ENCODE measurements at places on chromosomes 5 and 9.

DNA sequence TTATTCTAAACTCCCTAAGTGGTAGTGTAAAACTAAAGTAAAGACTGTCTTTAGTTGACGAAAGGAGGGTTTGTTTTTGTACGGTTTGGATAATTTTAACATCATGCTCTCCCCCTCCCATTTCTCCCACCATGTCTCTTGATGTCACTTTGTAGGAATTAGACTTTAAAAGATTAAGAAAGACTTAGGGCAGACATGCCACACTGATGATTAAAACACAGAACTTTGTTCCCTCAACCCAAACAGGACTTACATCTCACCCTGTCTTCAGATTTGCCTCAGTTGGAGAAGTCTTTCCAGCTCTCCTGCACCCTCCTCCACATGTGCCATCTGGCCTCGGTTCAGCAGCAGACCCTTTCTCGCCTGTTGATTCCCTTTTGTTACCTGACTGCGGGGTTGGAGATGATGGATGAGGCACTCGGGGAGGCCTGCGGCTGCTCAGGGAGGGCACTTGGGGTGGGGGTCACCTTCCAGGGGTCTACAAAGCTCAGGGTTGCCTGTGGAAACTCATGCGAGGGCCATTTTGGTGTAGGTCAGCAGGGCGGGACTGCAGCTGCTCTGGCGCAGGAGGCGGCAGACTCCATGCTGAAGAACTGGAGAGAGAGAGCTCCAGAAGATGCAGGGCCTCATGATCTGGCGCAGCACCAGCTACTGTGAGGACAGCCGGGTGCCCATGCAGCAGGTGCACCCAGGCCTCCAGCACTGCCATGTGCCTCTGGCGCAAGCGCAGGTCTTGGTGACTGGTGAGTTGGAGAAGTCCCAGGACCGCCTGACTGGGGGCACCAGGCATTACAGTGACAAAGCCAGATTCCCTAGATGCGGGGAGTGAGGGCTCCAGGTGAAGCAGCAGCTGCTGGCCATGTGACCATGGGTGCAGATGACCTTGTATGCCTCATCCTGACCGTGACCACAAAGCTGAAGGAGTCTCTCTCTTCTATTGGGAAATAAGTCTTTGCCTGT lies 24.5 kb upstream of the EXOC3 start:
- DNase-seq = peak; percentile 61

DNA sequence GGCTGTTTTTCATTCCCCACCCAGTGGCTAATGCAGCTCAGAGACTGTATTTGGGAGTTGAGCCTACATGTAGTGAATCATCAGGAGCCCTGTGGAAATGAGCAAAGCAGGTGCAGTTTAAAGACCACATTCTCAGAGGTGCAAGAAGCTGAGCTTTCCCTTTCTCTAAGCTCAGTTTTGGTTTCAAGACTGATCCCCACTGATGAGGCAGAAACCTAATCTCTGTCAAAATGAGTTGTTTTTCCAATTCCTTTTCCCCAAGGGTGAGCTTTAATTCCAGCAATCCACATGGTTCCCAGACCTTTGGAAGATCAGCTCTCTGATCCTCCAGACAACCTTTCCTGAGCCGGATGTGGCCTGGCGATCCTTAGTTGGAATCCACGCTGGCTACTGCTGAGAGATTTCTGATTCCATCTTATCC lies 420.5 kb downstream of the EBF1 start:
- DNase-seq = no peak

- no peak for DNase-seq
Measured at GRCh38 chr5:172607213-172607793, 33.8 kb upstream of the NEURL1B start.

DNA sequence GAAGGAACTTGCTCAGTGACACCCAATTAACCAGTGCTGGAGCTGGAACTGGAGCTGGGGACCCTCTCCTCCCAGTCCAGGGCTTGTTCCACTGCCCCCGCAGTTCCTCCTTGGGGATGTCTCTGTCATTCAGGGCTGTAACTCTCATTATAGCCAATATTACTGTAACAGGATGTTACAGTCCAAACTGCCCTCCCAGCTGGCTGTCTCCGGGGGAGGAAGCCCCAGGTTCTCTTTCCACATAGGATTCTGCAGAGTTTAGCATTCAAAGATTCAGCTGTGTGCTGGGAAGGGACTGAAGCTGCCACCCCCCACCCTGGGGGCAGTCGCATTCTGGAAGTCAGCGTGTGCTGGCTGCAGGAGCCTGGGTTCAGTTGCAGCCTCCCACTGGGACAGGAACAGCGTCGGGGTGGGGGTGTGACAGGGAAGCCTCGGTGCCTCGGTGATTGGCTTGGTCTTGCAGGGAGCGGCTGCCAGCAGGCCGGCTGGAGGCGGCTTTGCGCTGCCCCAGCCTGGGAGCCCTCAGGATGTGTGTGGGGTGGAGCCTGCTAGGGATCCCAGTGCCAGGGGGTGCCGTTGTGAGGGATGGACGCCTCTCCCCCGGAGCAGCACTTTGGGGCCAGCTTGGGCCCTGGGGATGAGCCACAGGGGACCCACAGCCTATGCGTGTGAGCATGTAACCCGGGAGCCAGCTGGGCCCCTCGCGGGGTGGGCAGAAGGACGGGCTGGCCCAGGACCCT lies 101.1 kb downstream of the RGS3 start:
- DNase-seq = peak; percentile 94

DNA sequence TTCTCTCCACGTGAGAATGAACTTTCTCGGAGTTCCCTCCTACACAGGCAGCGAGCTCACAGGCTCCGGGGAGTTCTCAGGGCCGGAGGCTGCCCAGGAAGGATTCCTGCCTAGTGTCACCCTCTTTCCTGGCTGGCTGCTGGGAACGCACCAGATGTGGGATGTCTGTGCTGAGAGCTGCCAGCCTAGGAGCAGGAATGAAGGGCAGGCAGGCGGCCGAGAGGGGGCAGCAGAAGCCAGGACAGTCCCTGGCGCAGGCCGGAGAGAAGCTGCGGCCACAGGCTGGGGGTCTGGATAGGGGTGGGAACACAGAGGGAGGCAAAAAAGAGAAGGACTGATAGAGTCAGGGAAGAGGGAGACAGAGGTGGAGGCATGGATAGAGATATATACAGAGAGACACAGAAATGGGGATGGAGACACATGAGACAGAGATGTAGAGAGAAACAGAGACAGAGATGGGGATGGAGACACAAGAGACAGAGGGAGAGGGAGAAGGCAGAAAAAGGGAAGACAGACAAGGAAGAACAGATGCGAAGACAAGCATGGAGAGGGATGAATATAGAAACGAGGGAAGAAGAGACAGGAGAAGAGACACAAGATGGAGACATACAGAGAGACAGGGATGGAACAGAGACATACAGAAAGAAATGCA lies 25.3 kb upstream of the ENHO start:
- DNase-seq = peak; percentile 91

DNA sequence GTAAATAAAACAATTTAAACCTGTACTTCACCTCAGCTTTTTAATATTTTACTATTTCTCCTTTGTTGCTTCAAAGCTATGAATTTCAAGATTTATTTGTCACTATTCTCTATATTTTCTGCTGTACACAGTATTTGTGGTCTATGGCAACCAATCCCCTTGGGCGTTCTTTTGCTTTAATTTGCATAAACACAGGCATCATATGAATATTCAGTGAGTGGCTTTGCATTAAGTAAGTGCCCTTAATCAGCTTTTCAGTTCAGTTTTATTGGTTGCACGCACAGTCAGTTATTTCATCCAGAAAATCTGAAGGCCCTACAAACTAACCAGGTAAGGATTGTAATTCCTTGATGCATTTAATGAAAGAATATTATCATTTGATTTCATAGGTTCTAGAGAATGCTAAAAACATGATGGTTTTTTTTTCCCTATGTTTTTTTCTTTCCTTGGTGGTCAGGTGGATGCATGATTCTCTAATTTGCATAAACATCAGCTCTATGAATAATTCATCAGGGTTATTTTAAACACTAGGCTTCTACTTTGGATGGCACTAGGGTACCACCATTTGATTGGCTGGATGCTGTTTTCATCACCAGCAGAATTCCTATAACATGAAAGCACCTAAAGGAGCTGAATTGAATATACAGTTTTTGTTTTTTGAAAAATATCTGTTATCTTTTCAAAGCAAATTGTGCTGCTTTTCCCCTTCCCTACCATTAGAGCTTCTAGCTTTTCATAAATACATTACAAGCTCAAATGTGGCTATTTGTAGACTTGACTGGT lies 249.2 kb upstream of the CCNH start:
- DNase-seq = no peak

Measured in AG20443 (cell line).